ENCODE measurements at places on chromosomes 3 and 15.

GRCh38 chr3:178297199-178297598, 239.0 kb upstream of the KCNMB2 start:
- no peak for DNase-seq

GRCh38 chr3:60575718-60576272, 675.5 kb downstream of the FHIT start:
- DNase-seq, result no peak

DNA sequence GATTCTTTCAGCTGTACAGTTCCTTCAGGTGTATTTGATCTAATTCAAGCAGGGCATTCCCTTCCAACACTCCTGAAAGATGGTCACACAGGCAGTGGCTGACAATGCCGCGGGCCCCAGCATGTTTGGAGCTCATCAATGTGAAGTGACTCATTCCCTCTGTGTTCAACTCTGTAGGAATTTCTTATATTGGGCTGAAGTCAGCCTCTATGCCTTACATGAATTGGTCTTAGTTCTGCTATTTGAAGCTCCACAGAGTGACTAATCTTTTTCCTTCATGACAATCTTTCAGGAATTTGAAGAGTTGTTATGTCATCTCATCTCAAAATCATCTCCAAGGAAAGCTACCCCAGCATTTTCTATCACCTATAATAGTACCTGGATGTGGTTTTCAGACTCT, 142.5 kb upstream of the C2CD4B start:
- DNase-seq, result no peak

DNA sequence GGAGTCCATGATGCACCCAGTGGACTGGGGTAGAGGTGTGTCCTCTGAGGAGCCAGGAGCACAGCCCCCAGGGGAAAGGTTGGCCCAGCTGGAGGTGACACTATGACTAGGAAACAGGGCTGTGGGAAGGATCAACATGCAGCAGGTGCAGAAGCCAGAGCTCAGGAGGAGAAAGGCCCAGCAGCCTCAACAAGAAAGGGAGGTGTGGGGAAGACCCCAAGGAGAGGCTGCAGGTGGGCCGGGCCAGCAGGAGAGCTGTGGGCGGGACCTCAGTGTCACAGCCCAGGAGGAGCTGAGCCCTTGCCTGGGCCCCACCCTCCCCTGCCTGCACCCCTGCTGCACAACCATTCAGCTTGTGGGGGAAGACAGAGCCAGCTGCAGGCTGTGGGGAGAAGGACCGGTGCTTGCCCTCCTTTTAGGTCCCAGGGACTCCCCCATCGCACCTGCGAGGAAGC, 18.4 kb upstream of the KLF13 start:
- DNase-seq, result no peak

GRCh38 chr3:46113608-46114007, 86.3 kb upstream of the XCR1 start:
- DNase-seq, result no peak

DNA sequence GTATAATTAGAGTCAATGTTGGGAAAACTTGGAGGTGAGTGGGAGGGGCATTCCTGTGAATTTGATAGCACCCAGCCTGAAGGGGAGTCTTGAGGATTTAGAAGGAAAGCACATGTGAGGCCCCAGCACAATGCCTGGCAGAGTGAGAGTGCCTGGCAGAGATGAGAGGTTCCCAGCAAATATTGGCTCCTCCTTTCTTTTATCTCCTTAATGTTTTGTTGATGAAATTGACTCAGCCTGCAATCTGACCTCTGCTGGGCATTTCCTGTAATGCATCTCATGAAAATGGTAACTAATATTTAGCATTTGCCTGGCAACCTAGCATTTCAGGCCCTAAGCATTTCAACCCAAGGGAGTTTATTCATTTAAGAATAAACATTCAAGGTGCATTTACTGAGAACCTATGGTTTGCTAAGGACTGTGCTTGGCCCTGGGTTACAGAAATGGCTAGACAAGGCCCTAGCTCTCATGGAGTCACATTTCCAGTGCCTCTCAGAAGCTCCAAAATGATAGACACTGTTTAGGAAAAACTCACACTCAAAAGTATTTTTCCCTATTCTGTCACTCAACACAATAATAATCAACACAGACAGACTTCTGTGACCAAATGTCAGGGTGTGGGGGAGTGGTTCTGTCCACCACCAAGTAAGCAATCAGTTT, 19.0 kb downstream of the PDHB start:
- DNase-seq, result peak; percentile 61

- no peak for DNase-seq
These were observed 30.0 kb downstream of the TARS3 start for GRCh38 chr15:101694261-101694660.

- DNase-seq, result no peak
These were observed 26.6 kb downstream of the SEMA6D start for GRCh38 chr15:47743886-47744285.

- DNase-seq, result no peak
These were observed 13.3 kb downstream of the HRH1 start for GRCh38 chr3:11167590-11167989.

DNA sequence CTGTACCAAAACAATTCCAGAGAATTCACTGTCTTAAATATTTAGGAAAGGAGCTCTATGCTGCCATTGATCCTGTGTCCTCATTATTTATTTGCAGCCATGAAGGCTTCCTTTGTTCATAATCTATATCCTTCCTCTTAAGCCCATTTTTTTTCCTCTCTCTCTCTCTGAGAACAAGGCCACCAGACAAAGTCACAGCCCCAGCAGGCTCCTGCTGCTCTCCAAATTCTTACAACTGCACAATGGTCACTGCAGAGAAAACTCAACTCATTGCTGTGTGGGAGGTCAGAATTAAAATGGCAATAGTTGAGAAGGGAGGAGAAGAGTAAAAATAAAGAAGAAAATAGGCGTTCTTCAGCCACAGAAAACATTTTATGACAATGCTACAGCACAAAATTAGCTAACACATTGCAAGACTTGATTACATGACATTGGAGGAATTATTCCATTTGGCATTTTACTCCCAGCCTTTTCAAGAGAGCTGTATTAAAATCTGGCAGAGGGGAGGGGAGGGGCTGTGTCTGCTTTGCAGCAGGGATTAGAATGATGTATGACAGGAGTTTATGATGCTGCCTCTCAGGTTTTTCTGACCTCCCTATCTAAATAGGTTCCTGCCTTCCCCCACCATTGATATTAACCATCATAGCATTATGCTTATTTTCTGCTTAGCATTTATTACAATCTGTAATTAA, 399.7 kb upstream of the THBS1 start:
- no peak for DNase-seq

DNA sequence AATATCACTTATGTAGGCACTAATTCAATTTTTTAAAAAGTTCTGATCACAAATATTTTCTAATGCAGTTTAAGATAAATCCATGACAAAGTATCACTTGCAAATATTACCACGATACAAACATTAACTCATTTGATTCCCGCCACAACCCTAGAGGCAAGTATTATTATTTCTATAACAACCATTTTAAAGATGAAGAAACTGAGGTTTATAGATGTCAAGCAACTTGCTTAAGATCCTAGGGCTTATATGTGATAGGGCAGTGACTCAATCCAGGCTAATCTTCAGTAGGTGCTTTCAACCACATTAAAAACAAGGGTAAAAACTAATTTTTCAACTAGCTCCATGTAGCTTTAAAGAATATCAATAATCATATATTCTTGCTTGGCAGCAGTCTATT, 1.7 kb downstream of the DYNC1LI1 start:
- no peak for DNase-seq

DNA sequence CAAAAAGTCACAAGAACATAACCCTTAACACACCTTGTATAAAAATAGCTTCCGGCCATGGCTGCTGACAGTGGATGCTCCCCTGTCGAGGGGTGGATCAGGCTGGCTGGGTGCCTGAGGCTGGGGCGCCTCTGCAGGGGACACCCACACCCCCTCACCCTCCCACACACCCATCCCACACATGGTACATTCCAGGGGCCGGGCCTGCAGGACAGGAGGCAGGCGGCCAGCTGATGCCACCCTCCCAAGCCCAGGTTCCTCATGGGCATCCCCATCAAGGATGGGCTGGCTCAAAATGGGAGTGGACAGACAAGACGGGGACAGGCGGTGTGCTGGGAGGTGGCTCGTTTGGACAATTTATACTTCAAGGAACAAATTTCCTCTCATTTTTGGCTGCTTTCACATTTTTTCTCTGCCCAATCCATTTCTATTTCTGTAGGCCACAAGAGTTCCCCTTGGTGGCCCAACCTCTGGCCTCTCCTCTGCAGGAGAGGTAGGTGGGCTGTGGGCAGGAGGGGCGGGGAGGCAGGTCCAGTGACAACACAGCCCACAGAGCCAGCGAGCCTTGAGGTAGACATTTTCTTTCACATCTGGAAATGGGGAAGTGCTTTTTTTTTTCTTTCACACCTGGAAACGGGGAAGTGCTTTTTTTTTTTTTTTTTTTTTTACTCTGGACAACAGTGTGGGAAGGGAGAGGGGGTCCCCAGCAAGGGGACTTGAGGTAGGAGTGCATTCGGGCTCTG, 23.3 kb downstream of the RNU5B-1 start:
- DNase-seq, result no peak

- DNase-seq, result no peak
These were observed 35.5 kb upstream of the ST3GAL6 start for GRCh38 chr3:98727638-98728037.

GRCh38 chr15:92524874-92525565, 130.6 kb downstream of the FAM174B start:
- DNase-seq, result no peak

DNA sequence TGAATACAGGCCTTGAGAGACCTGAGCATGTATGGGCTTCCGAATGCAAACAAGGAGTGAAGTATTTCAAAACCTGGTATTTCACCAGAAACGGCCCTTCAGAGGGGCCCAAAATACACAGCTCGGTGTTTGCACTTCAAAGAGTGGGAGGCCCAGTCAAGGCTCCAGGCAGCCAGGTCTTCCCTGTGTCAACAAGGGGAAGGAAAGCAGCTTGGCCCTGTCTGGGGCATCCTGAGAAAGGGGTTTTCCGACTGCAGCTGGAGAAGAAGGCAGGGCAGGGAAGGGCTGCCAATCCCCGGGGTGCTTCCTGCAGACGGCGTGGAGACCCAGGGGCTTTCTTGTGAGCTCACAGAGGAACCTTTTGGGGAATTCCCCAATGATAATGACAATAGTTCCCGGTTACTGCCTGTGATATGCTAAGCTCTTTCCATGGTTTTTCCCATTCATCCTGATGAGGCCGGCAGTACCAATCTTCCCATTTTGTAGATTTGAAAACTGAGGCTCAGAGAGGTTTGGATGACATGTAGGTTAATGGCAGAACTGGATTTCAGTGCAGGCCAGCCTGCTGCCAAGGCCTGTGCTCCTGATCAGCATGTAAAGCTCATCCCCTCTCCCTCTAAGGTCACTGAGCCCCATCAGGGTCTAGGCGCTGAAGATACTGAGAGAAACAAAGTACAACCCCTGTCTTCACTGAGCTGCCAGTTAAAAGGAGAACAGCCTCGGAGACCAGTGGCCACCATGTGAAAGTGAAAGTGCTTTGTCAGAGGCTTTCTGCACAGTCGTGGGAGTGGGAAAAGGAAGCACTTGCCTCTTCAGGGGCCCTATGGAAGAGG, 43.0 kb upstream of the TLE3 start:
- peak; percentile 94 for DNase-seq

DNA sequence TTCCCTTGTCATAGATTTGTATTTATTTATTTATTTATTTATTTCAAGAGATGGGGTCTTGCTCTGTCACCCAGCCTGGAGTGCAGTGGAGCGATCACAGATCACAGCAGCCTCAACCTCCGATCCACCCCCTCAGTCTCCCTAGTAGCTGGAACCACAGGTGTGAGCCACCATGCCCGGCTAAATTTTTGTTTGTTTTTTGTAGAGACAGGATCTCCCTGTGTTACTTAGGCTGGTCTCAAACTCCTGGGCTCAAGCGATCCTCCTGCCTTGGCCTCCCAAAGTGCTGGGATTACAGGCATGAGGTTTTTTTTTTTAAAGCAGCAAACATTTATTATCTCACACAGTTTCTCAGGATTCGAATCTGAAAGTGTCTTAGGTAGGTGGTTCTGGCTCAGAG, 2.5 kb downstream of the TTBK2 start:
- DNase-seq, result no peak

DNA sequence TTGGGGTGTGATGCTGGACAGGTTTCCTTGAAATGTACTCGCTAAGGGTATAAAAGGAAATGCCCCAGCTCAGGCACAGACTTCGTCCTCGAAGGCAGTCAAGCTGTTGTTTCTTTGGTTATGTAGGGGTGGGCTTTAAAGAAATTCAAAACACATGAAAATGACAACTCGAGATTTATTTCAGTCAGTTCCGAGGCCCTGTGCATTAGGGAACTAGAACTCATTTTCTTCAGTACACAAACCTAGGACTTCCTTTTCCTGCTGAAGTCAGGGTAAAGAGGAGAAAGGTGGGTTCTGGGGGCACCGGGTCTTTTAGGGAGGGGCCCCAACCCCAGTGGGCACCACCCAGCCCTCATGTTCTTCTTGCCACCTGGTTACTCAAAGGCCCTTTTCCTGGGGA, 7.7 kb downstream of the CCR9 start:
- DNase-seq, result no peak

- DNase-seq, result no peak
These were observed 26.9 kb downstream of the GYG1 start for GRCh38 chr3:149018247-149018646.

GRCh38 chr3:194184801-194185200, 48.9 kb downstream of the HES1 start:
- DNase-seq, result no peak

GRCh38 chr3:45148921-45149320, 2.7 kb upstream of the CDCP1 start:
- no peak for DNase-seq

DNA sequence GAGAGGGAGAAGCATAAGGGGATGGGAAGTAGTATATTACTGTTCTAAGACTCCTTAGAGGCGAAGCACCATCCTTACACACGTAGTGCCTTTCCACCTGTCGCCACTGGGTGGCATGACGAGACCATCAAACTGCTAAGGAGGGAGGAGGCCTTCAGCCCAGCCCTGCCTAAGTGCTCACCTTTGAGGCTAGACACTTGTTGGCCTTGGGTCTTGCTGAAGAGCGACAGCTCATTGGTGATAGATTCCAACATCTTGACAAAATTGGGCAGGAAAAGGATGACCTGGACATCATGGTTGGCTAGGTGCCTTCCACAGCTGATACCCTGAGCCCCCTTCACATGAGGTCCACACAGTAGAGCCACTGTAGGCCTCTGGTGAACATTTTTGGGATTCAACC, 19.6 kb downstream of the CLK3 start:
- DNase-seq, result peak; percentile 62

DNA sequence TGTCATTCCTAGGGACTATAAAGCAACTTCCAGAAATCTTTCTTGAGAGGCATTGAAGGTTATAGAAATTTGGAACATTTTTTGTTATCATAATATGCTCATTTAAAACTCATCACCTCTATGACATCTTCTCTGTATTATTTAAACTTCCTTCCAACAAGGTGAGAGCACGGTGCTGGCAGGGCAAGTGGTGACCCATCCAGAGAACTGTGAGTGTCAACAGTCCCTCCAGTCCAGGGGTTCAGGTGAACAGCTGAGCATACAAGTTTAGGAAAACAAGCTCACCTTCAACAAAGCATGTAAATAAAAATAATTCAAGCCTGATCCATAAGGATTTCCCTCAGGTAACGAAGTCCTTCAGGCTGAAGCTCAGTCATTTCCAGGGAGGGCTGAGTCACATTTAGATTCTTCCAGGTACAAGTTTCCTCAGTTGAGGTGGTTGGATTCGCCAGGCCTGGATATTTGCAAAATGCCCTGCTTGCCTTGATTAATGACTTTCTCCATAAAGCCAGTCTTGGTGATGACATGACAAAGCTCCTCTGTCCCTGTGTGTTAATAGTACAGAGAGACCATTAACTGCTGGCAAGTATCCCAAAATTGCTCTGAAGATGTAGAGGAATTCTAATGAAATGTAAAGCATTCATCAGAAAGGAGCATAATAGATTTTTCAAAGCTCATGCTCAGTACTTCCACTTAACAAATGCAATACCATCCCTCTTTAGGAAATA, 263.6 kb upstream of the GADL1 start:
- no peak for DNase-seq

Data from inflammatory macrophage treated with lipopolysaccharide for 4 hours (primary cell).